ENCODE measurements at places on chromosomes 5 and 9.

GRCh38 chr9:115764645-115765044 is 388.9 kb upstream of the PAPPA start:
- no peak for DNase-seq

DNA sequence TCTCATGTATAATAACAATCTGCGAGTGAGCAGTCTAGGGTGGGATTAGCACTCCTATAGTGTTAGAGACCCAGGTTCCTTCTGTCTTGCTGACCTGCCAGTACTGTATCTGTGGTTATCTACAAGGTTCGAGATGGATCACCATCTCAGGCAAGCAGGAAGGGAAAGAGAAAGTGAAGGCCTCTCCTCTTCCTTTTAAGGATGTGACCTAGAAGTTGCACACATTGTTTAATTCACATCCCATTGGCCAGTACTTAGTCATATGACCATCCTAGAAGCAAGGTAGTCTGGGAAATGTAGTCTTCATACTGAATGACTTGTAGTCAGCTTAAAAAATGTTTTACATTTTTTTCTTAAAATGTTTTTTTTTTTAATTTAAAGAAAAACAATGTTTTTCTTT is 168.6 kb downstream of the CARTPT start:
- DNase-seq, result no peak

DNA sequence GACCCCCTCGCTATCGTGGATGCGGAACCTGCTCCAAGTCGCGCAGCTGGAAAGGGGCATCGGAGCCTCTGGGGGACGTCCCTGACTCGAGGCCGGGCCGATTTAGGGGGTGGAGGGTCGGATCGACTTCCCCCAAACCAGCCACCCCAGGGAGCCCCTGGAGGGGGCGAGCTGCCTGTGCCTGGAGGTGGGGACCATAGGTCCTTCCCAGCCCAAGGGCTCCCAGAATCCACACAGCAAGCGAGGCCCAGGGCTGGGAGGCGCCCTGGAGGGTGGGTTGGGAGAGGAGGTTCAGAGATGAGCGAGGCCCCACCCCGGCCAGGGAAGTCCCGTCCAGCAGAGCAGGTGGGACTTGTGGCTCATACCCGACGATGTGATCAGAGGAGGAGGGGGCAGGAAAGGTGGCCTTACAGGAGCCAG is 147.6 kb downstream of the GAPVD1 start:
- no peak for DNase-seq

GRCh38 chr5:6404129-6404528 is 25.8 kb upstream of the MED10 start:
- DNase-seq, result no peak

DNA sequence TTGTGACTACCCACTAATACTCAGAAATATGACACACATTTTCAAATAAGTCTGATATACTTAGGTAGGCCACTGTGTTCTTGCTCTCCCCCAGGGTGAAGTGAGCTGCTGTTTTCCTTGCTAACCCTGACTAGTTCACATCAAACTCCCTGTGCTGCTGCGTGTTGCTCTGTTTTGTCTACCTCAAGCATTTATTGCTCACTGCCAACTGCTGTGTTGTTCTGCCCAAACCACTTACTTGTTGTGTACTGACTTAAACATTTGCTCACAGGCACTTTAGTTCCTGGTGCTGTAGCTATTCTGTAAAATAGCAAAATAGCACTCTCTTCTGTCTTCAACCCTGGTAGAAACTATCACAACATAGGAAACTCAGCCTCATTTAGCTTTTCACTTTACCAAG is 255.7 kb downstream of the HCN1 start:
- DNase-seq, result no peak

- no peak for DNase-seq
Measured at GRCh38 chr9:74772121-74772520, 115.6 kb downstream of the TRPM6 start.

DNA sequence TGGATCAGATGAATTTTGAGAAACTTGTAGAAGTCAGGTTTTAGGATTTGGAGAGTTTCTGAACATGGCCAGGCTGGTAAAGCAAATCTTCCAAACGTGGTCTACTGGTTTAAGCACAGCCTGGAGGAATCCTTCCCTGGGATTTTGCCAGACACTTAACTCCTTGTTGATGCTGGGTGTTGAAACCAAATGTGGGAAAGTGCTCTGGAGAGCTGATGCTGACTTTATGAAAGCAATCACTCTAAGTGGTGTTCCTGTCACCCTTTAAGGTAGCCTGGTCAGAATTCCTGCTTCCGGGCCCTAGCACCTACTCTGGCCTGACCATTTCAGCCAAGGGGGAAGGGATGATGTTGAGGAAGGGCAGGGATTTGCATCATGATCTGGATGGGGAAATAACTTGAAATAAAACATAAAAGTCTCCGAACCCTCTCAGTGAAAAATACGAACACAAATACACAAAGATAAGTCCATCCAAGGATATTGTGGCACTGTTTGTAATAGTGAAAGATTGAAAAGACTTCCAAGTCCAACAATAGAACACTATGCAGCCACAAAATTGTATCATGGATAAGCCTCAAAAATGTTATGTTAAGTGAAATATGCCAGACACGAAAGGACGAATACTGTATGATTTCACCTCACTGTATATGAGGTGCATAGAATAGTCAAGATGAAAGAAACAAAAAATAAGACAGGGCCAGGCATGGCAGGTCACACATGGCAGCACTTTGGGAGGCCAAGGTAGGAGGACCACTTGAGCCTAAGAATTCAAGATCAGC is 57.7 kb downstream of the PDE6A start:
- no peak for DNase-seq

- no peak for DNase-seq
Measured at GRCh38 chr5:6287176-6287575, 91.2 kb downstream of the MED10 start.

DNA sequence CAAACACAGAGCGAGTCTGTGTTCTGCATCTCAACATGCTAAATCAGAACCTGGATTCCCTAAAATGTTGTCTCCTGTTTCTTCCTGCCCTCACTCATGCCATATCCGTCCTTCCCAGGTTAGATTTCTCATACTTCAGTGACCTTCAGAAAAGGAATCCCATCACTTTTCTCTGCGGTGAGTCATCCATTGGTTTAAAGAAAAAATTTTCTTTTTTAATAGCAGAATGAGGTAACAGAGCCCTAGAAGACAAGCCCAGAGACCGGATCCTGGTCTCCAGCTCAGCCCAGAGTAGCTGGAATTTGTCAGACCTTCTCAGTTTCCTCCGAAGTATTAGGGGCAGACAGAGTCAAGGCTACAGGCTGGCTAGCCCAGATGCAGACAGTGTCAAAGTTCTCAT is 143.2 kb upstream of the DMRT1 start:
- no peak for DNase-seq

DNA sequence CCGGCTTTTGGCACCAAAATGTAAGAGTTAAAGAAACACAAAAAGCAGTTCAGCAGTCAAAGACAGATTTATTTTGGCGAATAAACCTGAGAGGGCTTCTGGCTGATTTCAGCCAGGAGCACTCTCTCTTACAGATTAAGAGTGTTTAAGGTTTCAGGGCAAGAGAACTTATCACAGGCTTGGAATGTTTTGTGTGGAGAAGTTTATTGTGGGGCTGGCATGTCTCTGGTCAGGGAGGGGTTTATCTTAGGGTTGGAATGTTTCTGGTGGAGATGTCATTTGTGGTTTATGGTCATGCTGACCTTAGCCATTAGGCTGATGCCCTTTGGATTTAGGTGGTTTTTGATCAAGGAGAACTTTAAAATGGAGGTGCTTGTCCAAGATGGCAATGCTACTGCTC is 622.3 kb upstream of the PTPRD start:
- DNase-seq, result no peak

GRCh38 chr9:18675332-18675731 is 201.4 kb downstream of the ADAMTSL1 start:
- no peak for DNase-seq

GRCh38 chr5:494667-495255 is 29.5 kb downstream of the SLC9A3 start:
- no peak for DNase-seq

DNA sequence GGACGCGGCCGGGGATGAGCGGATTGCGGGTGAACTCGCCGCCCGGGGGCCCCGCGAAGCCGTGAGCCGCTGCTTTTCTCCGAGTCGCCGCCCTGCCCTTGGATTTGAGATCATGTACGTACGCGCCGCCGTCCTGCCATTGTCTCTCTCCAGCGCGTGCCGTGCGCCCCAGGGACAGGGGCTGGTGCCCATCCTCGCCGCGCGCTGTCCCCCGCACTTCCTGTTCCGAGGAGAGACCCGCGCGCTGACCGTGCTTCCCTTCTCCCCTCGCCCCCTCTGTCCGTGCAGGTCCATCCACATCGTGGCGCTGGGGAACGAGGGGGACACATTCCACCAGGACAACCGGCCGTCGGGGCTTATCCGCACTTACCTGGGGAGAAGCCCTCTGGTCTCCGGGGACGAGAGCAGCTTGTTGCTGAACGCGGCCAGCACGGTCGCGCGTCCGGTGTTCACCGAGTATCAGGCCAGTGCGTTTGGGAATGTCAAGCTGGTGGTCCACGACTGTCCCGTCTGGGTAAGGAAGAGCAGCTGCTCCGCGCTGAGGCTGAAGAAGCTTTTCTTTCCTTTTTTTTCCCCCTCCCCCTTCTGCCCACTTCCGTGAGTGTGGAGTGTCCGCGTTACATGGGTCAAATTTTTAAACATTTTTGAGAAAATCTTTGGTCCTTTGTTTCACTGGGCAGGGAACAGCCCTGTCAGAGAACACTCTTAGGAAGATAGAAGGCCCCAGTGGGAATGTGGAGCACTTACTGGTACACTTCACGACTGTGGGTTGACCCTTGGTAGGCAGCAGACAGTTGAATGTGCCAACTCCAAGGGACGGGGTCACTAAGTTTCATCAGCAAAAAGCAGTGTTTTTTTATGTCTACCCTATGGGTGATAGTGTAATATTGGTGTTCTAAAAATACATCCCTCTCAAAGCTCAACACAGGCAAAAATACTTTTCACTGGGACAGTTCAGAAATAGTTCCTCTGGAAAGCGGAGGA is 727 bp downstream of the RHOBTB3 start:
- no peak for DNase-seq

DNA sequence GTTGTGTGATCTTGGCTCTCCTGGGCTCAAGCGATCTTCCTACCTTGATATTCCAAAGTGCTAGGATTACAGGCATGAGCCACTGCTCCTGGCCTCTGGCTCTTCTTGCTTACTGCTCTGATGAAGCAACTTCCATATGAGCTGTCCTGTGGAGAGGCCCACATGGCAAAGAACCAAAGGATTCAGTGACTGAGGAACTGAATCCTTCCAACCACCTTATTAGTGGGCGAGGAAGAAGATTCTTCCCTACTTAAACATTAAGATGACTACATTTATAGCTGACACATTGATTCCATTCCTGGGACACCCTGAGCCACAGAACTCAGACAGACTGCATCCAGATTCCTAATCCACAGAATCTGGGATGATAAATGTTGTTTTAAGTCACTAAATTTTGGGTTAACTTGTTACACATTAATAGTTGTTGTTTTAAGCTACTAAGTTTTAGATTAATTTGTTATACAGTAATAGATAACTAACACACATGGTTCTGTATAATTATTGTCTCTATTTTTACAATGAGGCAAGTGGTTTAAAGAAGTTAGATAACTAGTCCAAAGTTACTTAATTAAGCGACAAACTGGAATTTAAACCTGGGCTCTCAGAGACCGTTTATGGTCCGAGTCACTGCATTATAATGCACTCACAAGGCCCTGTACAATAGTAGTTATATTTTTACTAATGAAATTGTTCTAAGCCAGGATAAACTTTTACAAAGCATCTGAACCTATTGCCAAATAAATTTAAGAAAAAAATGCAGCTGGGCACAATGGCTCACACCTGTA is 16.7 kb upstream of the SLCO4C1 start:
- no peak for DNase-seq

DNA sequence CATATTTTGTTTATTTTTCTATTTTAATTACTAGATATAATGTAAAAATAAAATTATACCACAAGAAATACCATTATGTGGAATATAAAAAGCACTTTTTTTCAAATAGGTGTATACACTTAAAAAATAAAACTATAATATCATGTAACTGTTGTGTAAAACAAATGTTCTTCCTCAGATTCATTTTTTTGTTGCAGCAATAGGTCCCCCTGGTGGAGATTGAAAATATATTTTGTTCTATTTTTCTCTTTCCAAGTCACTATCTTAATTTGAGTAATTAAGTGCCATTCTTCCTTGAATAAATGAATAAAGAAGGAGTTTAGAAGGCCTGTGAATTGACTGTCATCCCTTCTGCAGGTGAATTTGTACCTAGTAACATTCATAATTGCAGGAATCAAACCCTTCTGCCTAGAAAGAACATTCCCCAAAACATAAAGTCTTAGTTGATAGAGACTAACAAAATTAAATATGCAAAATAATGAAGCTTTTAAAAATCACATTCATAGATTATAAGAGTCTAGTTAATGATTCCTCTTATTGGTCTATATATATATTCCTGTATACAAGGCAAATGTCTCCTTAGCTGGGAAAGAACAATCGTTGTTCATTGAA is 23.4 kb downstream of the CETN3 start:
- no peak for DNase-seq

DNA sequence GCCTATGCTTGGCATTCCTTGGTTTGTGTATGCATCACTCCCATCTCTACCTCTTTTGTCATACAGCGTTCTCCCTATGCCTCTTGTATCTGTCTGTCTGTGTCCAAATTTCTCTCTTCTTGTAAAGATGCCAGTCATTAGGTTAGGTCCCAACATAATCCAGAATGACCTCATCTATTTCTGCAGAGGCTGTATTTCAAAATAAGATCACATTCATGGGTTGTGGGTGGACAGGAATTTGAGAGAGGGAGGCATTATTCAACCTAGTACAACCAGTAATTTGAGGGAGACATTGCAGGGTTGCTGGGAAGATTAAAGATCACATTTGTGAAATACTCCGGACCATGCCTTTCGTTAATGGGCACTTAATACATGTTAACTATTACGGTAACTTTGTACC is 155.0 kb downstream of the MAN2A1 start:
- no peak for DNase-seq

GRCh38 chr9:92142329-92142728 is 27.1 kb upstream of the SPTLC1 start:
- no peak for DNase-seq

DNA sequence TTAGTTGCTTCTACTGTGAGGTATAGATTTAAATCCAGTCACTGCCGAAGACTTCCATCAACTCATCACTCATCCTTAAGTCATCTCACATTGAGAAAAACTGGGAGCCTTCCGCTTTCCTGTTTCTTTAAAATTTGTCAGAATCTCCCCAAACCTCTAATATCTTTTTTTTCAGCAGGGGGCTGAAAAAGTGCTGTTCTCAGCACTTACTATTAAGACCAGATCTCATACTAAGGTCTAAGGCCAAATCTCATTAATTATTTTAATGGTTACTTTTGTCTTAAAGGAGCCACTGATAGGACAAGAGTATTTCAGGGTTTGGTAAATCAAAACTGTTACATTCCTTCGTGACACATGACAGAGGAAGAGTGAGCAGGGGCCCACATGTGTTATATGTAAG is 134.6 kb upstream of the PRSS3 start:
- DNase-seq, result no peak

GRCh38 chr9:71213633-71214032 is 92.2 kb upstream of the TRPM3 start:
- no peak for DNase-seq

All from cerebellar nuclear complex (tissue), 1 donor.